ENCODE measurements at places on chromosomes 4 and X. TPM values are rescaled to one million over a fixed set of nuclear protein-coding genes. Genes with fewer than 3 reads are reported as not detected.

Gene DMP1
- polyA plus RNA-seq = not detected

Gene FAM47C
- polyA plus RNA-seq = not detected

Gene ZNF157
- polyA plus RNA-seq = 1.1 TPM

Gene DRP2
- 2.1 TPM for polyA plus RNA-seq

Gene NLGN3
- 6.9 TPM for polyA plus RNA-seq

All from right lung (tissue), 10 donors.